ENCODE measurements at places on chromosomes 11 and 22.

- DNase-seq, result no peak
Observed at GRCh38 chr11:131408025-131408640, 37.7 kb downstream of the NTM start.

DNA sequence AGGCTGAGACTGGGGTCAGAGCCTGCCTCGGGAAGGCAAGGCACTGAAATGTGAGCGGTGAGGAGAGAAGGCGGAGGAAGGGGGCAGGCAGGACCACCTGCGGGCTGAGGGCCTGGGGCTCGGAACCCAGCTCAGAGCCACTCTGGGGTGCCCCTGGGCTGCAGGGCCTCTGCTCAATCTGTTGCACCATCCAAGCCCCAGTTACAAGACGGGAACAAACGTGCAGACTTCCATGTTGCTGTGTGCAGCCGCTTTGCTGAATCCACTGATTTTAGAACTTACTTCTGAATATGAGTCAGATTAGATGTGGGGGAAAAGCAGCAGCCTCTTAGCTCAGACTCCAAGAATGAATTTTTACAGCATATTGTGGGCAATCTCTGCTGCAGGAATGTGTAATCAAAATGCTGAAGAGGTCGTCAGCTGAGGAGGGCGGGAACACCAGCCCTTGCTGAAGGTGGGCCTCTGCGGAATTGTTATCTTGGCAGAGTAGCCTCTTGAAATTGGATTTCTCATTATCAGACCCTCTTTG, 21.6 kb downstream of the PARVG start:
- DNase-seq, result no peak

DNA sequence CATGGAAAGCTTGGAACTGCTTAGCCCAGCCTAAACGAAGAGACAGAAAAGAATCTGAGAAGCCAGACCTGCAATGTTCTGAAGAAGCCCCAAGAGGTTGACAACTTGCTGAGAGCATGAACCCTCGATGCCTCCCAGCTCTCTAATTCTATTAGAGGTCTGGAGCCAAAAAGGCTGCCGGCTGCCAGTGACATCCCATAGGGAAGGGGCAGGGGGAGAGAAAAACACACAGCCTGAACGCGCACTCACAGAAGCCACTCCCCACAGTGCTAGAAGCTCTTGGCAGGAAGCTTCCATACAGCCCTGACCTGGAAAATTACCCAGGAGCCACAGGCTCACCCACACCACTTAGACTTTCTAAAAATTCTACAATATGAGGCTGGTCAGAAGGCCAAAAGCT, 18.3 kb downstream of the POLDIP3 start:
- no peak for DNase-seq

DNA sequence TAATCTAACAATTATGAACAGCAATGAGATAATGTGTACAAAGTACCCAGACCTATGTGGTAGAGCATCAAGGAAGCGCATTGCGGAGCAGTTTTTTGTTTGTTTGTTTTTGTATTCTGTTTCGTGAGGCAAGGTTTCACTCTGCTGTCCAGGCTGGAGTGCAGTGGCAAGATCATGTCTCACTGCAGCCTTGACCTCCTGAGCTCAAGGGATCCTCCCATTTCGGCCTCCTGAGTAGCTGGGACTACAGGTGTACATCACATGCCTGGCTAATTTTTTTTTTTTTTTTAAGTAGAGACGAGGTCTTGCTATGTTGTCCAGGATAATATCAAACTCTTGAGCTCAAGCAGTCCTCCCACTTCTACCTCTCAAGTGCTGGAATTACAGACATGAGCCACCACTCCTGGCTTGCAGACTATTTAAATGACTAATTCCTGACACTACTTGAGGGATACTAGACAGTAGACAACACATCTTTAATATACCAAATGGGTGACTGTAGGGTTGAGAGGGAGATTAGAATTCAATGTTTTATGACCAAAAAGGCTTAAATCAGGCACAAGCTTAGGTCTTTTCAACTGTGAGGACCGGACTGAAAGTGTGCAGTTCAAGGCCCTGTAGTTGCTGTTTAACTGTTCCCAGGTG, 12.7 kb downstream of the OR51B4 start:
- DNase-seq, result no peak

All from esophagus muscularis mucosa (tissue), 4 donors.